ENCODE measurements at places on chromosomes 7 and 10.

GRCh38 chr7:128888039-128888755 lies 22.3 kb downstream of the KCP start:
- no peak for DNase-seq

DNA sequence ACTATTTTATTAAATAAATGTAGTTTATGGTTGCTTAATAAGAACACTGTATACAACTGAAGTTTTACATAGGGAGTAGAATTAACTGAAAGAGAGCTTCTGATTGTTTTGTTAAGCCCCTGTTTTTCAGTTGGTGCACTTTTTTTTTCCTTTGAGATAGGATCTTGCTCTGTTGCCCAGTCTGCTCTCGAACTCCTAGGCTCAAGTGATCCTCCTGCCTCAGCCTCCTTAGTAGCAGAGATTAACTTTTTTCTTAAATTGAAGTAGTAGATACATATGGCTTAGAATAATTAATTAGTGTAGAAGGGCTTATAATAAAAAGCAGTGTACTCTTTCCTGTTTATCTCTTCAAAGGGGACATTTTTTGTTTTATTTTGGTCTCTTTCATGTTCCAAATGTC lies 11.2 kb downstream of the SDHAF3 start:
- DNase-seq = no peak

DNA sequence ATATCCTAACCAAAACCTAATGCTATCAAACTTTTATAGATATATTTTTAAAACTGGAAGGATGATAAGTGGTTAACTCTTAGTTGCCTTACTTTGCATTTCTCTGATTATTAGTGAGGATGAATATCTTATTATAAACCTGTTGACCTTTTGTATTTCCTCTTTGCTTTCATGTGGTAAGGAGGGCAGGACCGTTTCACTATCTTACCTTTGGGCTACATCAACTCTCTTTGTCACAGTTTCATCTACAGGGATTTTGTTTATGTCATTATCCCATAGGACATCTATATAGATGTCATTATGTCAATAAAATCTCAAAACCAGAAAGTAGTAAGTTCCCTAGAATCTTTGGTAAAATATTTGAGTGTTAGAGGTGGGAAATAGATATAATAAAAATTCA lies 219.3 kb downstream of the THSD7A start:
- DNase-seq = no peak

GRCh38 chr10:7388602-7389001 lies 22.2 kb downstream of the SFMBT2 start:
- no peak for DNase-seq

- DNase-seq = no peak
Measured at GRCh38 chr7:84502239-84502638, 307.6 kb upstream of the SEMA3A start.

GRCh38 chr7:158108646-158109293 lies 478.9 kb downstream of the PTPRN2 start:
- no peak for DNase-seq

GRCh38 chr10:17758200-17758599 lies 6.2 kb downstream of the TMEM236 start:
- DNase-seq = no peak

DNA sequence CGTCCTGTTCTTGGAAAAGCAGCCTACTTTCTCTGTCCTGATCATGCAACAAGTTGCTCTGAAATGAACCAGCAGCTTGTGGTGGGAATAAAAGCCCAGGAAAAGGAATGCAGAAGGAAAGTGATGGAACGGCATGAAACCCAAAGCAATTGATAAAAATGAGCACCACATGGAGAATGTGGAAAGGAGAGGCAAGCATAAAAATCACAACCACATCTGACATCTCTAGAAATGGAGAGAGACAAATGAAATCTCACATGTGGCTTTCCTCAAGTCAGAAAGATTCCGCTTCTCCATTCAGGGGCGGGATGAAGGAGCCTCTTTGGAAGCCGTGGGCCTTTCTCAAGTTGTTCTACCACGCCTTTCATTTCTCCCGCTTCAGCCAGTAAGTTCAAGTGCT lies 631.7 kb upstream of the GALNT17 start:
- no peak for DNase-seq

- peak; percentile 19 for DNase-seq
Measured at GRCh38 chr7:142459551-142459963, 201.7 kb upstream of the PRSS58 start.

GRCh38 chr7:88233828-88234227 lies 14.0 kb upstream of the SRI start:
- no peak for DNase-seq

GRCh38 chr7:4113271-4113670 lies 568.8 kb upstream of the FOXK1 start:
- DNase-seq = no peak

- no peak for DNase-seq
Measured at GRCh38 chr7:115410972-115411686, 489.2 kb downstream of the MDFIC start.

DNA sequence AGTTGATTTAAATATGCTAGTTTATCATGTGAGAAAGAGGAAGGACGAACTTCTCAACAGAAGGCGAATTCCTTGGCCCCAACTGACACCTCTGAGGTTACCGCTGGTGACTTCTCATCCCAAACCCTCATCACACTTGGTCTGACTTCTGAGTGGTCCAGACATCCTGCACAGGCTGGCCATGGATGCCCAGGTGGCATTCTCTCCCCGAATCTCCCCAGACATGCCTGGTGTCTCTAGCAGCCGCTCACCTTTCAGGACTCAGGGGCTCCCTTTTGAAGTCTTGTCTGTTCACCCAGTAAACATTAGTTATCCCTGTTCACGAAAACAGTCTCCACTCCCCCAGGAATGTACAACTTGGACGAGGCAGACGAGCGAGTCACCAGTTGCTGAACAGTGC lies 157.7 kb downstream of the ADARB2 start:
- DNase-seq = no peak

DNA sequence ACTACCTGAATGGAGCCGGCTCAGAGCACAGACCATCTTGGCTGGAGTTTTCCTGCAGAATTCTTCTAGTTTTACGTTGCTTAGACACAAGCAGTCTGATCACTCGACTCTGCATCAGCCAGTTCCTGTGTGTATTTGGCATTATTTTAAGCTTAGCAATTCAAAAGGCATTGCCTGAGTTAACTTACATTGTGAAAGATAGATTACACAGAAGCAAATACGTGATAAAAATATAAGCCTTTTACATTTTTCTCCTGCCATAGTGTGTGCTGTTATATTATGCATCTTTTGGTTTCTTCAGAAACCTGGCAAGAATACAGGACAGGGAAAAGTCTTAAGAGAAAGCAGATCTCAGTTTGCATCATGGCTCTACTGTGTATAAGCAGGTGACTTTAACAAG lies 98.1 kb downstream of the LRRC4 start:
- DNase-seq = no peak

GRCh38 chr10:98168147-98168546 lies 33.7 kb downstream of the R3HCC1L start:
- DNase-seq = no peak

DNA sequence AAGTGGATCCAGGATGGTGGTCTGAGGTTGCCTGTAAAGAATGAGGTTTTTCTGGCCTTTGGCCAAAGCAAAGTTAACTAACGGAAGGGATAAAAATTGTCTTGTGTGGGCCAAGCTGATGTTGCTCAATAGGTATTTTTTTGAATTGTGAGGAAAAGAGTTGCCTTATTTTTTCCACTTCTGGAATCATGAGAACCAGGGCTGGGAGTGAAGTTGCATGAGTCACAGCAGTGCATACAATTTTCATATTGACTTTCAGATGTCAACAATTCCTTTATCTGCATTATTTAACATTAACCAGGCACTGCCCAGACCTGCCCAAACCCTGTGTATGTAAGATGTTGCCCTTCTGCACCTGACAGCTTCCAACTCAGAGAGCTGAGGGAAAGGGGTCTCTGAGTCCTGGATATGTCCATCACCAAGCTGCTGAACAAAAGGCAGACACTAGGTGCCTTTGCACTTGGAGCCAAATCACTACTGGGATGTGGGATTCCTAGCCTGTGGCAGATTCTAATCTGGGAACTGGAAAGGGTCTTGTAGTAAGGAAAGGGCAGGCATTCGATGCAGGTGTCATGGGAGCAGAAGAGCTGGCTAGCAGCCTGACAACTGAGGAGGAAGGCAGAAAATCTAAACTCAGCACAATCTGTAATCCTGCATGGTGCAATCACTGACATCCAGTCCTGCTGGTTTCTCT lies 52.3 kb upstream of the SLC35B4 start:
- no peak for DNase-seq
